ENCODE measurements at places on chromosomes 5 and 9.

- peak; percentile 85 for DNase-seq
Measured at GRCh38 chr9:134455934-134456755, 129.9 kb downstream of the RXRA start.

- DNase-seq, result no peak
Measured at GRCh38 chr9:3909966-3910650, 384.3 kb upstream of the RFX3 start.

DNA sequence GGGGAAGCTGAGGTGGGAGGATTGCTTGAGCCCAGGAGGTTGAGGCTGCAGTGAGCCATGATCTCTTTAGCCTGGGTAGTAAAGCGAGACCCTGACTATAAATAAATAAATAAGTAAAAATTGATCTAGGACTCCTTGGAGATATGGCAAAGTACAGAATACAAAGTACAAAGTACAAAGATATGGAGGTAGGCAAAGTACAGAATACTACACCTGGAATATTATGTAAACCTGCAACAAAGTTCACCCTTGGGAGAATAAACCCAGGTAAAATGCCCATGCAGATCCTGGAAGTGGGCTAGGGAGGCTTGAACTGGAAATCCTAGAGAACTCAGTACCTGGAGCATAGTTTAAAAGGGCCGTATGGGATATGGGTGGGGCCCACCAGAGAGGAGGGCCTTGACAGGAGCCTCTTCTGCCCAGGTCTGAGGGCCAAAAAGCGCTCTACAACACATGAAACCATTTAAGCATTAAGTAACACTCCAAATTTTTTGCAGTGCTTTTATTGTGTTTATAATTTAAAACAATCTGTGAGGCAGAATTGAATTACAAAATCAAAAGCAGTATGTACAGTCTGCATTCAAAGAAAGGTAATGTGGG lies 20.7 kb downstream of the TTC1 start:
- DNase-seq, result no peak

DNA sequence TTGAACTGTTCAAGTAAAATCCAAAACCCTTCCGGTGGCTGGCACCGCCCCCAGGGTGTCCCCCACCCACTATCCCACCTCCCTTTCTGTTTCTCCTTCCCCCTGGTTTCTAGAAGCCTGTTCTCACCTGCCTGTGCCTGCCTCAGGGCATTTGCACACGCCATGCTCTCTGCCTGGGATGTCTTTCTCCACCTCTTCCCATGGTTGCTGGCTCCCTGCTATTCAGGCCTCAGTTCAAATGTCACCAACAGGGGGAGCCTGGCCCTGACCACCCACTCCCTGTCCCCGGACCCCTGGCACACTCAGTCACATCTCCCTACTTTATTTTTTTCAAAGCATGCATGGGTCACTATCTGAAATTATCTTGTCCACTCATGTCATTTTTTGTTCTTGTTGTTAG lies 39.9 kb upstream of the EEIG1 start:
- no peak for DNase-seq

DNA sequence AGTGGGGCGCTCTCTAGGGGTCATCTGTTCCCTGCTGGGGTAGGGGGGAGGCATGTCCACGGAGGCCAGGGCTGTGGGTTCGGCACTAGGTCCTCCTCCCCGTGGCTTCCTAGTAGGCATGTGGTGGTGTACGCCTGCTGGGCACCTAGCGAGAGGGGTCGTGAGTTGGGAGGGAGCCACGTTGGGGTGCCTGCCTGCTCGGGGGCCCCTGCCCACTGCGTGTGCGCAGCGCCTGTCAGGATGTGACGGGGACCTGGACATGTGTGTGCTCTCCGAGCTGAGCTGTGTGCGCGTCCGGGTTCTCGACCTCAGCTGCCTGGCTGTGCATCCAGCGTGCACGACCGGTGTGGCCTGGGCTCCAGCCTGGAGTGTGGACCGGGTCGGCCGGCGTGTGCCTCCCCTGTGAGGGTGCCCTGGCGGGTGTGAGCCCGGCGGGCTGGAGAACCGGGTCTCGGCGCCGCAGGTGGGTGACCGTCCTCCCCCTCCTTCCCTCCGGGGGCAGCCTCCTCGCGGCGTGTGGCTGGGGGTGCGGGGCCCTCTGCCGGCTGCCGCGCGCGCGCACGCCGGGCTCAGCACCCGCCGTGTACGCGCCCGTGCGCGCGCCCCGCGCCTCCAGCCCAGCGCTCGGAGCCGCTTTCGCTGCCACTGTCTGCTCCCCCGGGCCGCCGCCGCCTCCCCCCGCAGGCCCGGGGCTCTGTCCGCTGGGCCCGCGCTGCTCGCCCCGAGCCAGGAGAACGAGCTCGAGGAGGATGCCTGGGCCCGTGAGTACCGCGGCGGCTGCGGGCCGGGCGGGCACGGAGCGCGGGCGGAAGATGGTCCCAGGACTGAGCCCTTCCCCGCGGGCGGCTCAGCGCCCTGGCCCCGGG lies at the start of gene PRR7:
TSS of gene PRR7 (plus strand) at position 615 of the 866 bp plus-strand sequence. CDS start 8,254 bp downstream, outside the sequence.
- DNase-seq, result peak; percentile 81

DNA sequence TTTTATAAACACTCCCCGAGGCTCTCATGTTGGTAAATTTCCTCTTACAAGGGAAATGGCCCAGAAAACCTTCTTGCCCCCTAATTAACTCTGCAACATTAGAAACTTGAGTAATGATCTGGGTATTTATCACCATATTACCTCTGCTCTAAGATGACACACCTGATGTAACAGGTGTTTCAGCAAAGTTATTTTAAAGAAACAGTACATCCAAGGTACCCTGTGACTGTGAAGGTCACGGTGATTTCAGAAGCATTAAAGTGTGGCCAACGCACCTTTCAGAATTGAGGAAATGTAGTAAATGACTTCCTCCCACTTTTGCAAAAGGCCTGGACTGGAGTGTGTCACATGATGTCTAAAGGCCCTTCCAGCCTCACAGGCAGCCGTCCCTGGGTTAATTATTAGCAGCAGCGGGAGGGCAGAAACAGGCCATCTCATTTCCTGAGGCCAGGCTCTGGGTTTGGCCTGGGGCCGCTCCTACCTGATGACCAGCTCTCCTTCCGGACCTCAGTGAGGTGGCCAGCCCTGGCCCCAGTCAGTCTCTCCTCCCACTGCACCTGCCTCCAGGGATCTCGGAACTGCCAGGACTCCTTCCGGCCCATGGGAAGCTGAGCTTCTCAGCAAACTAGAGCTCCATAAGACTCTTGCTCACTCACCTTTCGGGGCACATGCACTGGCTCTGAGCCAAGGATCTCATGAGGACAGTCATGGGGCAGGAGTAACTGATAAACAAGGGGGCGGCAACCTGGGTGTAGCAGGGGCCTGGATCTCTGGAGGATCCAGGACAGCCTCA lies 20.7 kb downstream of the PTPN3 start:
- no peak for DNase-seq

GRCh38 chr5:39843767-39844166 lies 419.0 kb upstream of the DAB2 start:
- DNase-seq, result no peak

GRCh38 chr5:109695005-109695926 lies 5.5 kb downstream of the MAN2A1 start:
- no peak for DNase-seq

DNA sequence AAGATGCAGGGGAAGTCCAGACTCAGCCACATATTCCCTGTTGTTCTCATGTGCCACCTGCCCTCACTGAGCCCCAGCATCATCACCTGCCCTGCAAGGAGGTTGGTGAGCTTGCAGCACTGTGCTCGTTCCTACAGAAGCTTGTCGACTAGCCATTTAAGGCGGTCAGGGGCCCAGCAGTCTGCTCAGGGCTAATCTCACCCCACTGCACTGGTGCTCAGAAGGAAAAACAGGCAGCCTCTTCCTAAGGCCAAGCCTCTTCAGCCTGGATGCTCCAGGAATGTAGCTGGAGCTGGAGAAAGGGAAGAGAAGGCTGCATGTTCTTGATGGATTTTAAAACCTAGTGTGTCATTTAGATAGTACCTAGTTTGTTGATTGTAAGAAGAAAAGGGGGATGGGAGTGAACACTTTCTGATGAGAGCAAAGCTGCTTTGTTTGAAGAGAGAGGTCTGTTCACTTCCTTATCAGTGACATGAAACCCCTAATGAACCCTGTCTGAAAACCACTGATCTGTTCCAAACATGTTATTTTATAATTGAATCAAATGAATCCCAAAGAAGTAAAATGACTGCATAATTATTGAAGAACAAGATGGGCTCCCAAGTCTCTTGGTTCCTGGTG lies 10.6 kb upstream of the ASPN start:
- DNase-seq, result no peak

GRCh38 chr5:54616518-54617220 lies 99.1 kb downstream of the SNX18 start:
- no peak for DNase-seq

GRCh38 chr5:77204967-77205366 lies 5.5 kb upstream of the PDE8B start:
- no peak for DNase-seq

GRCh38 chr5:150674341-150674821 lies 13.3 kb downstream of the MYOZ3 start:
- no peak for DNase-seq

DNA sequence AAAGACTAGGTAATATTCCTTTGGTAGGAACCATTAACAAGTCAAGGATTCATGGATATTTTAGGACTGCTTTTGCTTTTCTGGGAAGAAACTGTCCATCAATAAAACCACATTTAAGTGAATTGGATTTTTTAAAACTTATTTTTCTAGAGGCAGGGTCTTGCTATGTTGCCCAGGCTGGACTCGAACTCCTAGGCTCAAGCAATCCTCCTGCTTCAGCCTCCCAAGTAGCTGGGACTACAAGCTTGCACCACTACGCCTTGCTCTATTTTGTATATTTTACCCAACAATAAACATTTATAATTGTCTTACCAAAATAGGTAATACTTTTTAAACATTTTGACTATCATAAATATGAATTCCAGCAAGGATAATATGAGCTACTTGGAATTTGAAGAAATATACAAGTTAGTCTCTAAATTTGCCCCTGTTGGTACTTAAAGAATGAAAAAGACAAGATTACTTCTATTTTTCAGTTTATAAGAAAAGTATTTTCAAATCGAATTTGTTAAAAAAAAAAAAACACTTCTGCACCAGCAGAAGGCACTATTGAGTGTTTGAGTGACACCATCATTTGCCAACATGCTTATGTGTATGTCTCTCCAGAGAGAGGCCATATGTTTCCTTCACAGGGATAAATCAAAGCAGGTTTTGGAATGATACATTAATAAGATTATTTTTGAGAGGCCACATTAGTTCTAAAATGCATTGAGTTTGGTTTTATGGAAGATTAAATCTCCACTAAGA lies 60.0 kb upstream of the CARTPT start:
- DNase-seq, result no peak

DNA sequence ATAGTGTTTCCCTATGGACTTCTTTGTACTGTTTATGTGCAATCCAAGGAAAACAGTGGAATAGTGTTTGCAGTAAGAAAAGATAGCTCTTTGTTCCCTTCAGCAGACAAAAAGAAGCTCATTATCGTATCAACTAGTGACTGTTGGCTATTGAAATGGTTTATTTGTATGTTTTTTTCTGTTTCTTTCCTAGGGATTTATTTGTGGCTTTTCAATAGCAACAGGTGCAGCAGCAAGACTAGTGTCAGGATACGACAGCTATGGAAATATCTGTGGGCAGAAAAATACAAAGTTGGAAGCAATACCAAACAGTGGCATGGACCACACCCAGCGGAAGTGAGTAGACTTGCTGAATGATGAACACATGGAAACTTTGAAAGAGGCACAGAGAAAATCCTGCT lies 65.1 kb downstream of the SLC44A1 start:
- no peak for DNase-seq

GRCh38 chr9:13109781-13110180 lies 169.7 kb downstream of the MPDZ start:
- no peak for DNase-seq

DNA sequence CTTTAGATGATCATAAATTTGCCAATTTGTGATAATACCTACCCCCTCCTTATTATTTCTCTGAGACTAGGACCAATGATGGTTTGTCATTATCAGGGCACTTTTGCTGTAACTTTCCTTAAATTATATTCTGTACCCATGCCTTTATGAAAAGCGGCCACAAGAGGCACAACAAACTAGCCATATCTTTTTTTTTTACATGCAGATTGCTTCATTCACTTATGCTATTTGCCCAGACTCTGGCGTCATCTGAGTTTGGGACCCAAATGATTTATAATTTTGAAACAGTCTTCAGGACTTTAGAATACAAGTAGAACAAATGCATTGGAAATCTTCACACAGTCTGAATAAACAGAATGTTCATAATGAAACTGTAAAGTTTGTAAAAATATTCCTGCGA lies 408.1 kb downstream of the MAT2B start:
- DNase-seq, result no peak

DNA sequence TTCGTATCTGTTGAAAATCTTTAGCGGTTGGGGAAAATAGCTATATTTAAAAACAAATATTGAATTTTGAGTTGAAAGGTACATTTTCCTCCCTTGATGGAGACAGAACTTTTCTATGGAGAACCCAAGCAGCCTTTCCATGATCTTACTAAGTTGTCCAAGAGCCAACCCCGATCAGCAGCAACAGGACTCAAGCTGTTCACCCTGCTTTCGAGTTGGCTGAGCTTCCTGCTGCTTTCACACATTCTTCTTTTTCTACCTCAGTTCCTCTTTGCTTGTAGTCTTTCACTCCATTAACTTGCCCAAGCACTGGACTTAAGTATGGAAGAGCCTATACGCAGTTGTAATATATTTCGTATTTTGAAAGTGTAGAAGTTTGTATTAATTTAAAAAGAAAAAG lies 59.4 kb downstream of the IL6ST start:
- DNase-seq, result no peak
